ENCODE measurements at places on chromosomes 2 and 18.

DNA sequence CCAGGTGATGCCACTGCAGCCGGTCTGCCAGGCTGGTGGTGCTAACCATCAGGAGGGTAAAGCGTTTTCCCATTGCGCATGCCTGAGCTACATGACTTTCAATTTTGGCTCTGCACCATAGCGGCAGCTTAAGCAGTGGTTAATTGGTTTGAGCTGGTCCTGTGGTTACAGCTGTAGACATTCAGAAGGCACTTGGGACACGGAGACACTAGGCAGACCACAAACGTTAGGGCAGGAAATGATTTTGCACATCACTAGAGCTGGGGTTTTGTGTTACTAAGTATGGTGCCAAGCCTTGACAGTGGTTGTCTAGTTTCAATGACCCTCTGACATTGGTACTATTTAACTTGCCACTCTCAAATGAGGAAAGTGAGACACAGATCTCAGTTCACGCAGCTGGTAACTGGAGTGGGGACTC is 28.9 kb upstream of the CNOT11 start:
- DNase-seq = no peak

- DNase-seq = no peak
These were observed 220.1 kb upstream of the TMEFF2 start for GRCh38 chr2:192414794-192415193.

GRCh38 chr2:121969766-121970639 is 214.6 kb downstream of the TSN start:
- no peak for DNase-seq

- peak; percentile 70 for DNase-seq
These were observed at the start of gene SULT1C2 for GRCh38 chr2:108288534-108289106. SULT1C2 (plus strand) TSS chr2:108288895; CDS start chr2:108293668, 4,773 bp downstream.

- DNase-seq = no peak
These were observed 110.3 kb downstream of the KCNF1 start for GRCh38 chr2:11022064-11022463.

GRCh38 chr2:238996331-238997136 is 148.6 kb downstream of the TWIST2 start:
- no peak for DNase-seq

DNA sequence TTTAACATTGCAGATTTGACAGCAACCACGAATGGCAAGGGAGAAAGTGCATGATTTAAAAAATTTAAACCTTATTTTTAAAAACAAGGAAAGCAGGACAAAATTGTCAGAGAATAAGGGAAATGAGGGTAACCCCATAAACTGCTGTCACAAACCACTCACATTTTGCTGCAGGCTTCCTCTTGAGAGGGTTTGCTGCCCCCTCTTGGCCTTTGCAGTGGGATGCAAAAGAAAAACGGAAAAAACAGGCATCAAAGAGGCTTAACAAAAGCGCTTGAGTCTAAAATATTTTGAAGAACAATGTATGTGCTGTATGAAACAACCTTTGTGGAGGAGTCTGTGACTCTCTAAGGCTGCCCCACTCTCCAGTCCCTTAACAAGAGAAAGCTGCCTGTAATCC is 91.6 kb downstream of the TMX3 start:
- DNase-seq = peak; percentile 21

DNA sequence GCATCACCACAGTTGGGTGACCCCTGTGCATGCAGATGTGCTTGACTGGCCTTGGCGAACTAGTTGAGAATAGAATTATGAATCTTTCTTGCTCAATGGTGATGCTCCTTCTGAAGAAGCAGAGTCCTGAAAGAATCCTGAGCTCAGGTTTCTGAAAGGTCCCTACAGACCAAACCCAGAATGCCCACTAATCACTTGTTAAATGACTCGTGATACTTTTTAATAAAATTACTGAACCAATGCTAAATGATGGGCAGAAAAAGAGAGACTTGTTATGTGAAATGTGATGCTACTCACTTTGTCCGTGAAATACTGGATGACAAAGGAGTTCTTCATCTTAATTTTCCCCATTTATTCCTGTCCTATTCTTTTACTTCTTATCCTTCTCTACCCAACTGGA is 263.5 kb upstream of the LRRTM1 start:
- DNase-seq = peak; percentile 10

DNA sequence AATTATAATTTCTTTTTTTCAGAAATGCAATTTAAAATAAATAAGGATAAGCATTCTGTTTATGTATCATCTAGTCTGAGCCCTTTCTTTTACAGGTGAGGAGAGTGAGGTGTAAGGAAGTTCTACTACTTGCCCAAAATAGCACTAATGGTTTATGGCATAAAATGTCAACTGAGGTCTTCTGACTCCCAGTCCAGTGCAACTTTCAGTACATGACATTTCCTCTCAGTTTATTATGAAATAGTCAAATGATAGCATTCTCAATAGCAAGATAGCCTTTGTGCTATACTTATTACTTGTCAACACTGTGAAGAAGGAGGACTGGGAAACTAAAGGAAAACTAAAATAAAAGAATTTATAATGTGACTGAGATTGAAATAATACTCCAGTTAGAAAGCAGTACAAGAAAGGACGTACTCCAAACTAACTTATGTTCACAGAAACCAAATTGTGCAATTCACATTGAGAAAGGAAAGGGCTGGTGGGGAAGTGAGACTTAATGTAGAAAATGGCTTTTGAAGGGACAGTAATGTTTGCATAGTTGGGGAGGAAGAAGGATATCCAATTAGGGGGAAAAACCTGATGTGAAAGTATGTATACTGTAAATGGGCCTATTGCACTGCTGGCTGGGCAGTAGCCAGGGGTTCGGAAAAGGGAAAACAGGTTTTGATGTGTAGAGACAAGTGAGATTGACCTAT is 166.7 kb upstream of the ZEB2 start:
- DNase-seq = no peak

All from right kidney (tissue), 9 donors.